ENCODE measurements at places on chromosomes 3 and 15. TPM values are rescaled to one million over a fixed set of nuclear protein-coding genes. Genes with fewer than 3 reads are reported as not detected.

DNA sequence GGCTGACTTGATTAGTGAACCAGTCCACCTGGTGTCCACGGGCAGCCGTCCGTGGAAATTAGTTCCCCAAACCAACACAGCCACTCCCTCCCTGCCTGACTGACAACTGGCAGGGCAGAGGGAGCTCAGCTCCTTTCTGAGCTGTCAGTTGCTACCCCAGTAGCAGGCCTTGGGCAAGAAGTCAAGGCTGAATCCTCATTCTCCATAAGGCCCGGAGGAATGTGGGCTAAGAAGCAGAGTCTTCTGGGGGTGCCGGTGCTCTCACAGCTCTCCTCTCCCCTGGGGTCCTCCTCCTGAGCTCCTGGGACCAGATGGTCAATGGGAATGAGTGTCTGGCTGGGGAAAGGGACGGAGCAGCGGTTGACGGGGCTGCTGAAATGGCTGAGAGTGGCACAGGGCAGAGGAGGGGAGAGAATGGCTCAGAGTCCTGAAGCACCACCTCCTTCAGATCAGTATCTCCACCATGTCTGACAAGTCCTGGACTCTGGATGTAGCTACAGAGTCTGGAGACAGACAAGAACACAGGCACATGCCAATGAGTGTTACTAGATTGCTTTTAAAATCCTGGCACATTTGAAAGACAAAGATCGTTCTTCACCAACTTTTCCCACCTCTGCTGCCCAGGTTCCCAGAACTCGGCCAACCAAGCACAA, 16.9 kb downstream of the AMOTL2 start:
- no peak overlapping the region for H3K4me3 ChIP-seq
- H3K27ac ChIP-seq = no peak overlapping the region
- peaks cover 12% of the 10 kb centered on the region for H3K4me1 ChIP-seq
- H3K36me3 ChIP-seq = peaks cover 64% of the 10 kb centered on the region

DNA sequence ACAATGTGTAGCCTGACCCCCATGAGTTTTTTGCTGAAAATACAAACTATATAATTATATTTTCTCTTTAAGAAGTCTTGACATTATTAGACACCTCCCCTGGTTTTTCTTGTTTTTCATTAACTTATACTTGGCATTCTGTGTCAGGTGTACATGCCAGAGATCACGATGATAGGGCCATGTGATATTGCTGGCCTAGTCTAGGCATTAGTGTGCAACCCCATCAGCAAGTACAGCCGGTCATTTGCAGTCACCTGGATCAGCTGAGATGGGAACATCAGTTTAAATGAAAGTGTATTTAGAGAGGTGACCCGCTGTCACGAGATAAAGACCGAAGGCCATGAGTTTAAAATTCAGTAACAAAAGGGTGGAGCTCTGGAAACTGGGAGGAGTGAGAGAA, 12.6 kb upstream of the SPPL2A start:
- no peak overlapping the region for H3K4me3 ChIP-seq
- no peaks in the 10 kb centered on the region for H3K36me3 ChIP-seq
- peaks cover 4% of the 10 kb centered on the region for H3K27me3 ChIP-seq

DNA sequence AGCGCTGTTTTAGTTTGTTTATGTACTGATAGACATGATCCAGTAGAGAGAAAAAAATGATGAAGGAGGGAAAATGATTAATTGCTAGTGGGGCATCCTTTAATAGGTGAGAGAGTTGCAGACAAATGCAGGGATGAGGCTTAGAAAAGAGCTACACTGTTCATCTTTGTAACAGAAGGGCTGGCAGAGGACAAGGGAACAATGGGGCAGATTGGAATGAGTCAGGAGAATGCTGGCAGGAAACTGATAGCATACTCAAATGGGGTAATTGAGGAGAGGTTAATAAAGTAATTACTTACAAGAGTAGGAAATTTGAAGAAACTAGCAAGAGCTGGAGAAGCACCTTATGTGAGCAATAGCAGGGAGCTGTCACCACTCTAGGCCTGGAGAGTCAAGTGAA, 170.9 kb downstream of the OXSM start:
- H3K4me3 ChIP-seq = no peak overlapping the region
- H3K4me1 ChIP-seq = no peaks in the 10 kb centered on the region
- no peaks in the 10 kb centered on the region for H3K27me3 ChIP-seq
- H3K27ac ChIP-seq = no peak overlapping the region
- no peaks in the 10 kb centered on the region for H3K36me3 ChIP-seq

GRCh38 chr3:149340310-149340933, 7.0 kb upstream of the TM4SF18 start:
- no peaks in the 10 kb centered on the region for H3K36me3 ChIP-seq
- peak; percentile 93 for DNase-seq
- H3K27ac ChIP-seq = peak overlapping the region; percentile 99

DNA sequence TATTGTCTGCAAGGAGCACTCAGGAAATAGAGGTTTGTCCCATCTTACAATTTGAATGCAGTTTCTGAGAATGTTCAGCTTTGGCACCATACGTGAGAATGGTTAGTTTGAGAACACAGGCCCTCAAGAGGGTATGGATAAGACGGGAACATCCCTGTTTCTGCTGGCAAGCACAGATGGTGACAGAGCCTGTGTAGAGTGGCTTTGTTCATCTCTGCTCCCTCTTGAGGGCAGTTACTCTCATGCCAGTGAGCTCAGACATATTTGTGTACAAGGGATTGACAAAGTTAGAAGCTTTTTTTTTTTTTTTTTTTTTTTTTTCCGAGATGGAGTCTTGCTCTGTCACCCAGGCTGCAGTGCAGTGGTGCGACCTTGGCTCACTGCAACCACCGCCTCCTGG, 71.5 kb upstream of the FILIP1L start:
- no peak overlapping the region for H3K27ac ChIP-seq
- H3K27me3 ChIP-seq = no peaks in the 10 kb centered on the region
- H3K4me3 ChIP-seq = no peak overlapping the region
- H3K36me3 ChIP-seq = no peaks in the 10 kb centered on the region

- no peaks in the 10 kb centered on the region for H3K36me3 ChIP-seq
- H3K4me3 ChIP-seq = no peak overlapping the region
- DNase-seq = no peak
- H3K27ac ChIP-seq = no peak overlapping the region
These were observed 281.2 kb downstream of the LSAMP start for GRCh38 chr3:116164039-116164438.

GRCh38 chr3:15091575-15091974, 7.4 kb downstream of the RBSN start:
- no peak overlapping the region for H3K4me3 ChIP-seq
- DNase-seq = no peak
- no peaks in the 10 kb centered on the region for H3K27me3 ChIP-seq
- peaks cover 18% of the 10 kb centered on the region for H3K36me3 ChIP-seq
- H3K4me1 ChIP-seq = no peaks in the 10 kb centered on the region
- no peak overlapping the region for H3K27ac ChIP-seq

DNA sequence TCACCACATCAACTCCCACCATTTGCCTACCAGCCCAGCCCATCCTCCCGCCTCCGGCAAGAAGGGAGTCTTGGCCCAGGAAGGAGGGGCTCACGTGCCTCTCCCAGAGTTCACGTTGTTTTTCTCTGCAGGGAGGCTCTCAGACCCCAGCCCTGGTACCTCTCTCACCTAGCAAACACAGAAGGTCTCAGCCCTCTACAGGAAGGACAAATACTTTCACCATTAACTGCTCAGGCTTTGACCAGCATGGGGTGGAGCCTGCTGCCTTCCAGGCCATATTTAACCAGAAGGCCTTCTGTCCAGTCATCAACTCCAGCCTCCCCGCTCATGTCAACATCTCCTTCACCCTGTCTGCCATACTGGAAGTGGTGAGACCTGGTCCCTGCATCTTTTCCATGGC, 19.0 kb upstream of the HTR3E start:
- H3K4me3 ChIP-seq = no peak overlapping the region
- H3K27ac ChIP-seq = no peak overlapping the region
- H3K27me3 ChIP-seq = peaks cover 3% of the 10 kb centered on the region
- no peaks in the 10 kb centered on the region for H3K36me3 ChIP-seq

DNA sequence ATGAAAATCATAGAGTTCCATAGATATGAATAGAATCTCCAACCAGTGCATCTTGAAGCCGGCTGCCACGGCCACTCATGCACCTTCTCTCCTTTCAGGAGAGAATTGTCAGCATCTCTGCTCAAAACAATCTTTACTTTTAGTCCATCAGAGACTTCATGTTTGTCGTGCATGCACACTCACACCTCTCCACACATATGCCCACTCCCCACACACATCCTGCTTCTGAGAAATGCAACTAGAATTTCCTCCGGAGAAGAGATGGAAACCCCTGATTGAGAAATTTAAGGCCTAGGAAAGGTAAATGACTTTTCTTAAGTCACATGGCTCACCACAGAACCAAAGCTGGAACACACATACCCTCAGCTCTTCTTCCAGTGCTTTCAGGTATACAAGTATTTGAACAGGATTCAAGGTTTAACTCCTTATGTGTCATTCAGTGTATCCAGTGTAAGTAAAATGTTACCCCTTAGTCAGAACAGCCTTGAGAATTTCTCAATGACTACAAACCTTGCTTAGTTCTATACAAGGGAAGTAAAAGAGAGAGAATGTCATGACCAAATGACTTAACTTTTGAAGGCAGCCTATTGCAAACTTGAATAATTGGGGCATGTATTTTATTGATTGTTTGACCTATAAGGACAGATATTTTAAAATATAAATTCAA, 69.1 kb upstream of the TSEN2 start:
- no peak overlapping the region for H3K27ac ChIP-seq
- H3K4me1 ChIP-seq = no peaks in the 10 kb centered on the region
- no peak overlapping the region for H3K4me3 ChIP-seq
- no peak for DNase-seq
- no peaks in the 10 kb centered on the region for H3K36me3 ChIP-seq

GRCh38 chr3:13188181-13188779, 115.1 kb upstream of the IQSEC1 start:
- H3K4me3 ChIP-seq = no peak overlapping the region
- no peaks in the 10 kb centered on the region for H3K27me3 ChIP-seq
- no peak for DNase-seq
- H3K27ac ChIP-seq = no peak overlapping the region

DNA sequence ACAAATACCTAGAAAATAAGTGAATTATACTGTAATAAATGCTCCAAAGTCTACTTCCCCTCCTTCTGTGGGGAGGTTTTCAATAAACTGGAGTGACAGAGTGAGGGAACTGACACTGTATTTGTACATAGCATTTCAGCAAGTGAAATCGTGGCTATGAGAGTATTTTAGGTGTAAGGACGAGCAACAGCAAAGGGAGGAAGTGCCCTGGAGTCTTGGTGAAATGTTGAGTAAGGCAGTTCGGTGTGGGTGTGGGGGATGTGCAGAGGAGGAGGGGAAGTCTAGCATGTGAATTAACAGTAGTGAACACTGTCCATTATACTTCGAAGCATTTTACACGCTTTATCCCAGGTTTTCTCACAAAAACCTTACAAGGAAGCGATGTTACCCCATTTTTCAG, 18.1 kb upstream of the P2RY13 start:
- H3K27ac ChIP-seq = no peak overlapping the region
- H3K36me3 ChIP-seq = no peaks in the 10 kb centered on the region
- H3K27me3 ChIP-seq = peaks cover 8% of the 10 kb centered on the region
- H3K4me3 ChIP-seq = no peak overlapping the region
- no peak for DNase-seq

DNA sequence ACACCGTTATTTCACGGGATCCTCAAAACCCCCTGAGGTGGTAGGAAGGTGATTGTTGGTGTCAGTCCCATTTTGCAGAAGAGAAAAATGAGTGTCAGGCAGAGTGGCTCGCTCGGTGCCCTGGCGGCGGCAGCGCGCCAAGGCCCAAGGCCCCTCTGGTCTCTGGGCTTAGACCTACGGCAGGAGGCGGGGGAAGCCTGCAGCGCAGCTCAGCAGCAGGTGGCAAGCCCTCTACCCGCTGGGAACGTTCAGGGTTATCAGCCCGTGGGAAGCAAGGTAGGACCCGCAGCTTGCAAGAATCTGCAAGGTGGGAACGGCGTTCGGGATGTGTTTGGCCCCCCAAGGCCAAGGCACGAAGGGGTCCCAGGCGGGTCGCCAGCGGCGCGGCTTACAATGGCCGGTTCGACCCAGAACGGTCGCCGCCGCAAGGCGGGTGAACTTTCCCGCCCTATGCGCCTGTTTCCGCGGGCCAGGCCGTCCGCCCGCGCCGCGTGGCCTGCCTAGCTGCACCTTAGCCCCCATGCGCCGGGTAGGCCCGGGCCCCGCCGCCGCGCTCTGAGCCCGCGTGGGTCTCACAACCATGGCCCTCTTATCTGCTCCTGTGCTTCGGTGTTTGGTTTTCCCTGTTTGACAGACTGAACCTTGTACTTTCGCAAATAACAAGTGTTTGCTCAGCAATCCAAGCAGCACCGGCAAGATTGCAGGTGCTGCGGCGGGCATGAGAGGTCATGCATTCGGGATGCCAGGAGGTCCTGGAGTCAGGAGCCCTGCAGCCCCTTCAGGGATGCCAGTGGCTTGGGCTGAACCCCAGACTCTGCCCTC, 39.7 kb downstream of the CCNL1 start:
- H3K4me1 ChIP-seq = peaks cover 17% of the 10 kb centered on the region
- H3K36me3 ChIP-seq = no peaks in the 10 kb centered on the region
- H3K4me3 ChIP-seq = no peak overlapping the region
- no peak for DNase-seq
- H3K27me3 ChIP-seq = no peaks in the 10 kb centered on the region
- H3K27ac ChIP-seq = no peak overlapping the region

GRCh38 chr3:195195321-195196209, 75.4 kb downstream of the XXYLT1 start:
- no peaks in the 10 kb centered on the region for H3K27me3 ChIP-seq
- H3K4me1 ChIP-seq = peaks cover 45% of the 10 kb centered on the region
- H3K4me3 ChIP-seq = no peak overlapping the region
- no peaks in the 10 kb centered on the region for H3K36me3 ChIP-seq

DNA sequence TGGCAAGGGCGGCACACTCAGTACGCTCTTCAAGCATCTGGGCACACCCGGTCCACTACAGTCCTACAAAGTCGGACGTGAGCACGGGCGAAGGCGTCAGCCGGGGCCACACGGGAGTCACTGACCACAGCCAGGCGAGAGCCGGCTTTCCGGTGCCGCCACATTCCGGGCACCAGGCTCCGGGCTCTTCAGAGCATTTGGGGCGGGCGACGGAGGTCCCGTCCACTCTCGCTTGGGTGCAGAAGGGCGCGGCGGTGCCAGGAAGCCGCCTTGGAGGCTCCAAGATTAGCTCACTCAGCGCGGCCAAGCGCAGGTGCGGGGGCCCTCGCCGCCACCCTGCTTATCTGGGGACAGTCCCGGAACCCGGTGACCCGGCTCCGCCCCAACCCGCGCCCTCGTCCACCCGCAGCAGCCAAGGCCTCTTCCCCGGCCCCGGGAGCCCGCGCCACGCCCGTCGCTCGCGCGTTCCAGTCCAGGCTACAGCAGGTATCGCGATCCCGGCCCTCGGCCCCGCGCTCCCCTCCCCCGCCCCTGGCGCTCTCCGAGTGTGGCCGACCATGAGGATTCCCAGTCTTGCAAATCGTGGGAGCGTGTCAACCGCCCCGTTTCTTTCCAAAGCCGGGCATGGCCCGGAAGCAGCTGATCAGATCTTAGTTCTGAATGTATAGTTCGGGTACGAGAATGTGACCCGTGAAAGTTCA, at the start of gene ADPRH:
Gene ADPRH (plus strand): TSS at position 127 of the 701 bp plus-strand sequence. CDS start 2,678 bp downstream, outside the sequence.
- peak; percentile 78 for DNase-seq
- no peaks in the 10 kb centered on the region for H3K27me3 ChIP-seq
- H3K4me3 ChIP-seq = peak within 1 kb of the TSS; percentile 86
- peak within 1 kb of the TSS; percentile 71 for H3K27ac ChIP-seq
- H3K36me3 ChIP-seq = no peaks in the 10 kb centered on the region
- peaks cover 9% of the 10 kb centered on the region for H3K4me1 ChIP-seq

- no peaks in the 10 kb centered on the region for H3K36me3 ChIP-seq
- no peak overlapping the region for H3K27ac ChIP-seq
- no peak overlapping the region for H3K4me3 ChIP-seq
- no peak for DNase-seq
These were observed 72.2 kb downstream of the SLC7A14 start for GRCh38 chr3:170513642-170514041.

Gene CLSTN2
- polyA plus RNA-seq = 0.26 TPM

Gene CCR3
- not detected for polyA plus RNA-seq

Gene CERS3
- polyA plus RNA-seq = not detected

Gene PLA2G4D
- polyA plus RNA-seq = not detected

Gene HERC2
- 48.2 TPM for polyA plus RNA-seq

Gene GLCE
- polyA plus RNA-seq = 45.4 TPM

Gene ANXA2
- 2,745 TPM for polyA plus RNA-seq

All from endothelial cell of umbilical vein (primary cell).